ENCODE measurements at places on chromosomes 1 and 21. TPM values are rescaled to one million over a fixed set of nuclear protein-coding genes. Genes with fewer than 3 reads are reported as not detected.

The BRDT gene
- not detected for total RNA-seq

The RAP1GAP gene
- total RNA-seq: 117 TPM

- H3K27me3 ChIP-seq: no peaks in the 10 kb centered on the region
- peak; percentile 75 for DNase-seq
- H3K4me1 ChIP-seq: peaks cover 59% of the 10 kb centered on the region
- H3K4me3 ChIP-seq: no peak overlapping the region
- no peak overlapping the region for H3K27ac ChIP-seq
Measured at GRCh38 chr1:205588636-205589035, 43.2 kb downstream of the ELK4 start.

DNA sequence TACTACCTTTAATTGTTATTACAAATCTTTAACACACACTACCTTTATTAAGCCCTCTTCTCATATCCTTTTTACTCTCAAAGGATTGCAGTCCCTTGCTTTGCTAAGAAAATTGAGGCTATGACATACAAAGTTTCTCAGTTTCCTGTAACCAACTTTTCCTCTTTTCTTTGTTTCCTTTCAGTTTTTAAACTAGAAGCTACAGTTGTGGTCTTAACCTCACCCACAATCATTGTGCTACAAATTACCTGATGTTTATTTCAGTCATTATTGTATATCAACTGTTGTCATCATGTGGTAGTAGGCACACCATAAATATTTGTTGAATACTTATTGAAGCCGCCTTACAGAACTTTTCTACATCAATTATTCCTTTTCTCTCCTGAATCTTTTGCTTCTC is 51.8 kb downstream of the SLAMF6 start:
- H3K27ac ChIP-seq: no peak overlapping the region
- H3K36me3 ChIP-seq: no peaks in the 10 kb centered on the region
- no peak overlapping the region for H3K4me3 ChIP-seq
- H3K4me1 ChIP-seq: no peaks in the 10 kb centered on the region

DNA sequence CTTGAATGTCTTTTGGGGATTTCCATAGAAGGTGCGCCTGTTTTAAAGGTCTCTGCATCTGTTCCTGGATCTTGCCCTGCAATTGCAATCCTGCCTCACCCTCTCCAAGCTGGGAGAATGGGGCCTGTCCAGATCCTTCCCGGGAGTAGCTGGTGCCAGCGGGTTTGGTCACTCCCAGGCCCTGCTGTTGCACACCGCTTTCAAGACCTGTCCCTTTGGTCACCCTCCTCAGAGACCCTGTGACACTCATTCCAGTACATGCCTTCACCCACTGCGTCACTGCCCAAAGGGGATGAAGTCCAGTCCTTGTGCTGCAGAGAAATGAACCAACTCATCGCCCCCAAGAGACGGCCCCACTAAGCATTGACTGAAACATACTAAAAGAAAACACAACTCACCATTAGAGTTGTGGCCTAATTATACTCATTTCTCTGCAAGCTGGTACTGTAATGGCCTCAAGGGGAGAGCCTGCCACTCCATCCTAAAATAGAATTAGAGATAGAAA is 1.9 kb upstream of the IRF2BP2 start:
- no peaks in the 10 kb centered on the region for H3K27me3 ChIP-seq
- peak overlapping the region; percentile 96 for H3K27ac ChIP-seq
- peaks cover 36% of the 10 kb centered on the region for H3K4me1 ChIP-seq
- peaks cover 17% of the 10 kb centered on the region for H3K36me3 ChIP-seq
